ENCODE measurements at places on chromosomes 11 and 22.

GRCh38 chr22:28111501-28112189, 192.6 kb upstream of the PITPNB start:
- no peak for DNase-seq

DNA sequence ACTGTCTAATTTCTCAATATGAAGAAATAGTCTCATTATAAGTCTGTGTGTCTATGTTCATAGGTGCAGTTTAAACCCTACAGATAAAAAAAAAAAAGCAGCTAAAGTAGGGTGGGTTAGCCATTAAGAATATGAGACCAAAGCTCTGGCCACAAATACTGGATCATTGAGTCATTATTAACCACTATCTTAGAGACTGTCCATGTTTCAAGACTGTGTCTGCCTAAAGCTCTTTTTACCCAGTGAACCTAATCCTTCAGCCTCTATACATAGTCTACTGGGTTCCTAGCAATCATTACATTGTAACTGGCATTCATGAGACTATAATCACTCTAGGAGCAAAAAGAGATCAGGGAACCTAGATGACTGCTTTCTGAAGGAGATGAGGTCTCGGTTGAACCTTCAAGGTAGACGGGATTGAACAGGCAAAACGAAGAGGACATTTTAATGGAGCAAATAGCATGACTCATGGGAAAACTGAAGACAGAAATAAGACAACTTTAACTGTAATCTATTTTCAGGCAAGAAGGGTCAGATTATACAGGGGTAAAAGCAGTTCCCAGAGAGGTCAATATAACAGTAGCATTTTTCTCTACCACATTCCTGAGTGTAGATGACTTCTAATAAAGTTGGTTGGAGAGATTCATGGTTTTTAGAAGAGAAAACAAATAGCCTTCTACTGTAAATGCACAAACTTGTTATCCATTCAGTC, 64.0 kb upstream of the FIBIN start:
- DNase-seq: no peak

- DNase-seq: no peak
Measured at GRCh38 chr11:81359476-81359875, 1374.2 kb downstream of the FAM181B start.

DNA sequence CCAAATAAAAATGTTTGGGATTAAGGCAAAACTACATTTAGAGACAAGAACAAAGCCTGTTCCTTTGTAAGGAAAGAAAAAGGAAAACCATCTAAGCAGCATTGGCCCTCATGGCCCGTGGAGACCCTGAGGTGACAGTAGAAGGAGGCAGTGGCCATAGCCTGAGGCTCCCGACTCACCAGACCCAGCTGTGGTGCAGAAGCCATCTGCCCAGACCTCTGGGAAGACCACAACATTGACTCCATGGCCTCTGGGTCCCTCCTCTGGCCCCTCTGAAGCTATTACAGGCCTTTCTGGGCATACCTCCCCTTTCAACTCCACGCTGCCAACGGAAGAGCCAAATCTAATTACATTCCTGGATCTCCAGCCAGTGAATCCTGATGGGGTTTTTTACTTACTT, 6.4 kb downstream of the PRAME start:
- no peak for DNase-seq

GRCh38 chr22:36352803-36353507, 34.8 kb downstream of the MYH9 start:
- peak; percentile 47 for DNase-seq

DNA sequence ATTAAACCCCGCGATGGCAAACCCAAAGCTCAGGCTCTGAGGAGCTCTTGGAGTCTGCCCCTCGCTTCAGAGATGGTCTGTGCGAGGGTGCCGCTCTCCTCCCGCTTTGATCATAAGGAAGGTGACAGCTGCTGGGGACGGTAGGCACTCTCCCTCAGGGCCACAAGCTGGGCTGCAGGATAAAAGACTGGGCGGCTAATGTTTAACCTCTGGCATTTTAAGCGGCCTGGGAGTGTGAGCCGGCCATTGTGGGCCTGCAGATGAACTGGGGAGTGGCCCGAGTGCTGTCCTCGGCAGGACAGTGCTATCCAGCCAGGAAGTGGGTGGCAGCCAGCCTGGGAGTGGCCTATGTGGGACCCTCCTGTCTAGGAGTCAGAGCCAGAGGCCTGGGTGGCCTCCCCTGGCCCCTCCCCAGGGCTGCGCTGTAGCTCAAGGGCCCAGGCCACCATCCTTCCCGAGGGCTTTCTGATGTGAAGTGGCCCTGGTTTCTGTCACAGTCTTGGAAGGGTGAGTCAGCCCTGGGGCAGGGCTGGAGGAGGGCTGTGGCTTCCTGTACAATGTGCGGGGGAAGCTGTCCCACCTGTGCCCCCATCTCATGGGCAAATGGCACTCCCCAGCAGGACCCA, 58.7 kb upstream of the PRODH start:
- DNase-seq: no peak

GRCh38 chr22:36486619-36487384, 5.4 kb upstream of the TXN2 start:
- DNase-seq: peak; percentile 43

- no peak for DNase-seq
Measured at GRCh38 chr11:126403658-126404057, 48.2 kb downstream of the ST3GAL4 start.

- DNase-seq: no peak
Measured at GRCh38 chr11:13638422-13638821, 30.0 kb upstream of the FAR1 start.

- DNase-seq: no peak
Measured at GRCh38 chr11:88454881-88455280, 117.3 kb upstream of the CTSC start.

DNA sequence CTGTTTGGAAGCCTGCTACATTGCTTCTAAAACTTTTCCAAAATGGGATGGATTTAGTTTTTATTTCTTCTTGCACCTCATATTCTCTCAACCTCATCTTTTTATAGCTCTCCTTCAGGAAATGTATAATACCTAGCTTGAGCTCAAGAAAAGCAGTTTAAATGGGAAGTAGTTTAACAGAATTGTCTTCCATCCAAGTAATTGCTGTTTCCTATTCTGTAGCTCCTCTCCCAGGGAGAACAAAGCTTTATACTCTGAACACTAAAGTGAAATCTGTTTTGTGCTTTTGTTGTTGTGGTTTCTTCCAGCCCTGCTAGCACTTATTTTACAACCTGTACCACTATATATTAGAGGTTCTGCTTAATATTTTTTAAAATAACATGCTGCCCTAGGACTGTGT, 83.2 kb upstream of the HORMAD2 start:
- no peak for DNase-seq

- DNase-seq: no peak
Measured at GRCh38 chr11:87974797-87975196, 200.4 kb downstream of the RAB38 start.

- DNase-seq: no peak
Measured at GRCh38 chr22:49116486-49117120, 711.1 kb downstream of the BRD1 start.

- DNase-seq: no peak
Measured at GRCh38 chr11:119322921-119323531, 6.1 kb upstream of the MCAM start.

- no peak for DNase-seq
Measured at GRCh38 chr22:39185601-39186012, 33.1 kb upstream of the CBX7 start.

- no peak for DNase-seq
Measured at GRCh38 chr11:127242676-127243075, 242.1 kb upstream of the KIRREL3 start.

DNA sequence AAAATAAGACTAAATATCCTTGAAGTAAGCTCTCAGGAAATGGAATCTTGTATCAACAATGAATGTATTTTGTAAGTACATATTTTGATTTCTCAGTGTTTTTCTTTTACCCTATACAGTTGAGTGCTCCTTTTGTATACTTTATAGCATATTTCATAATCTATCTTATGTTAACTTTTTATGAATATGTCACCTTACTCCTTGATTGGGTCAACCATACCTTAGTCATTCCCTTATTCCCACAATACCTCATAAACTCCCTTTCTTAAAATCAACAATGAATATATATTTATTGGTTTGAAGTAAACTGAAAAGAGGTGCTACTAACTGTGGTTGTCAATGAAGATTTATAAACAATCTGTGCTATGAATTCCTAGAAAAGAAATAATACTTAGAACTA, 686.2 kb downstream of the METTL15 start:
- no peak for DNase-seq

GRCh38 chr22:25048659-25049647, 96.4 kb downstream of the KIAA1671 start:
- DNase-seq: peak; percentile 29

DNA sequence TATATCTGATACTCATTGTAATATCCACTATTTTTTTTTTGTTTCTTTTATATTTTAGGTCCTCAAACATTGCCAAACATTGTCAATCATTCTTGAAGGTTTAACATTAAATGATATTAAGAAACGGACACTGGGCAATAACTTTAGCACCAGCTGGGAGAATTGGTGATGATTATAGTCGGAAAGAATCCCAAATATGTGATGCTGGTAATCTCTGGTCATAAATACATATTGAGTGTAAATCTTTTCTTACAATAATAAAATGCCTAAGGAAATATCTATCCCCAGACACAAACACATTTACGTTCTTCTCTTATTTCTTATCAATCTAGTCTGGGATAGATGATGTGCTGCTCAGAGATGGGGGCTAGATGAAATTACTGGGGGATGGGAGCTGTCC, 25.2 kb downstream of the OR51E2 start:
- no peak for DNase-seq

- DNase-seq: no peak
Measured at GRCh38 chr11:119147604-119148333, 1.1 kb upstream of the ABCG4 start.

- DNase-seq: peak; percentile 26
Measured at GRCh38 chr22:19291218-19291579, 320 bp downstream of the CLTCL1 start.

DNA sequence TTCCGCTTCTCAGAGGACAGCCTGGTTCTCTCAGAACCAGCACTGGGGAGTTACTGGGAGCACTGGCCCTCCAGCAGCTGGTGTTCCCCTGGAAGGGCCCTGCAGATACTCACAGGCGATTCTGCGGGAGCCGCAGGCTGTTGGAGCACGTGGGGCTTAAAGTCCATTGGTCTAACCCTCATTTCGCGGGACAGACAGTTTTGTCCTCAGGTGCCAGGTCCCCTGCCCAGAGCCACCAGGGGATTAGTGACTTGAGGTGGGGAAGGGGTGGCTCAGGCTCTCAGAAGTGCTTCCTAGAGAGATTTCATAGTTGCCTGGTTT, 53.9 kb downstream of the CACNA1I start:
- DNase-seq: no peak

DNA sequence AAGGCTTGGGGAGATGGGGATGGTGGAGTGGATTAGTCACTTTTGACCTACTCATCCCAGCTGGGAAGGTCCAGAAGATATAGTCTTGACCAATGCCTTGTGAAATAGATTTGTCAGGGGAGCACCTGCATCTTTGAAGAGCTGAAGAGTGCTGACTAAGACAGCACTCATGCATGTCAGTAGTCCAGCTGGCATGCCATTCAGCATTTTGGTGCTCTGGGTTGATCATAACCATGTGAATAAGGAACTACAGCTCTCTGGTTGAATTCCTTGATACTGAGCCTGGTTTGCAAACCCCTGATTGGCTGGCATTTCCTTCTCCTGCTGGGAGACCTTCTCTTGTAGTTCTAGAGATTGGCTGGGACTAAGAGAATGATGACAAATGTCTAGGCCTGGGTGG, 106.8 kb upstream of the ALX4 start:
- DNase-seq: no peak

- no peak for DNase-seq
Measured at GRCh38 chr11:19173004-19173689, 28.6 kb downstream of the CSRP3 start.

DNA sequence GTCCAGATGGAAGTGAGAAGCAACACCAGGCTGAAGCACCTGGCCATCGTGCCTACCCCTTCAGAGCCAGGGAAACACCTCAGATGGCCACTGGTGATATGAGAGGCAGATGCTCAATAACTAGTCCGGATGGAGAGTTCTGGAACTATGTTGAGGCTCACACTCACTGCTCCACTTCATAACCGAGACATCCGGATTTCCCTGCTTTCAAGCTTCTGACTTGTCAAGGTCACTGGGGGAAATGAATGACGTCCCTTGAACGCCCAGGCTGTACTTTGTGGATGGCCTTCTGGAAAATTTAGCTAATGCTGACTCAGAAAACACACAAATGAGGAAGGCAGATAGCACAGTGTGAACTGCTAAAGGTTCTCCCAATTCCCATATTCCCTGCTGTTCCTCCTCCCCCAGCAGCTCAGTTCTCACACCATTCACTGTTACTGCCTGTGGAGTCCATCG, at the start of gene LYVE1:
LYVE1 (minus strand) TSS at position 180 of the 456 bp plus-strand sequence; CDS start at position 47, 133 bp downstream.
- no peak for DNase-seq

DNA sequence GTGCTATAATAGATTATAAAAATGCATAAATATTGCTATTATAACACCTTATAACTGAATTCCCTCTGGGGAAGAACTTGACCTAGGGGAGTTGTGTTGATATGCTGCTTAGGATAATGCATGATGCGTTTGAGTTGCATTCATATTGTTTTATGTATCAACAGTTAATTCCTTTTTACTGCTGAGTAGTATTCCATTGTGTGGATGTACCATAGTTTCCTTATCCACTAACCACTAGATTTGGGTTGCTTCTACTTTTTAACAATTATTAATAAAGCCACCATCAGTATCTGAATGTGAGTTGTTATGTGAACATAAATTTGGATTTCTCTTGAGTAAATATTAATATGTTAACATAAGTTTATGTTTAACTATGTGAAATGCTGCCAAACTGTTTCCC, 19.7 kb upstream of the LRRC4C start:
- DNase-seq: no peak

DNA sequence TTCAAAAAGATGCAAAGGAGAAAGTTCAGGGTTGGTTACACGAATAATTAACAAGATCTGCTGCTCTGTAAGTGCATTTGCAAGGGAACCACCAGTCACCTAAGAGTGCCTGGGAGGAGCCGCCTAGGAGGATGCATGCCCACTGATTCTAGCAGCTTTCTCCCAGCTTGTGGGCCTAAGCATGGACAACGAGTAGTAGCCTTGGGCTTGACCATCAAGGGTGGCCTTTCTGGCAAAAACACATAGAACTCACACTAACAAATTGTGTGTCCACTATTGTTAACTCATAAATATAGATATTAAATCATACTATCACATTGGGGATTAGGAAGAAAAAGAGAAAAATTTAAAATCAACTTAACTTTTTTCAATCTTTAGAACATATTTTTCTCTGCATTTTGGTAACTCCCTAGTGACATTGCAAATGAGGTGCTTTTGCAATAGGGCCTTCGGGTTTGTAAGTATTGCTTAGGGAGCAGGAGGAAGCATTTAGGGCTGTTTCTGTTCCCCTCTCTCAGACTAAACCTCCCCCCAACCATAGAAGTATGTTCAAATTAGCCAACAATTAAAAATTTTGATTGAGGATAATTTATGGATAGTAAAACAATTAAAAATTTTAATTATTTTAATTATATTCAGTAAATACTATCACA, 57.3 kb upstream of the CEP295 start:
- DNase-seq: no peak
